ENCODE measurements at places on chromosomes 12 and 14.

GRCh38 chr14:52307905-52308304, 6.2 kb upstream of the PTGER2 start:
- DNase-seq: no peak

DNA sequence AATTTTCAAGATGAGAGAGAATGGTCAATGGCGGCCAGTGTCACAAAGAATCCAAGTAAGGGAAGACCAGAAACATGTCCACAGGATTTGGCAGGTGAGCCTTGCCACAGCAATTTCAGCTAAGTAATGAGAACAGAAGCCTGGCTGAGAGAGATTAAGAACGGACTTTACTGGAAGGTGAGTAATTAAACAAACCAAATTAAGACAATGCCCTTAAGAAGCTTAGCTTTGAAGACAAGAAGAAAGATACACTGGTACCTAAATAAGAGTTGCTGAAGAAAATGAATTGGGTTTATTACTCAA, 145.4 kb upstream of the PLEKHG7 start:
- no peak for DNase-seq

GRCh38 chr12:50991291-50991690, 34.9 kb downstream of the SLC11A2 start:
- no peak for DNase-seq

DNA sequence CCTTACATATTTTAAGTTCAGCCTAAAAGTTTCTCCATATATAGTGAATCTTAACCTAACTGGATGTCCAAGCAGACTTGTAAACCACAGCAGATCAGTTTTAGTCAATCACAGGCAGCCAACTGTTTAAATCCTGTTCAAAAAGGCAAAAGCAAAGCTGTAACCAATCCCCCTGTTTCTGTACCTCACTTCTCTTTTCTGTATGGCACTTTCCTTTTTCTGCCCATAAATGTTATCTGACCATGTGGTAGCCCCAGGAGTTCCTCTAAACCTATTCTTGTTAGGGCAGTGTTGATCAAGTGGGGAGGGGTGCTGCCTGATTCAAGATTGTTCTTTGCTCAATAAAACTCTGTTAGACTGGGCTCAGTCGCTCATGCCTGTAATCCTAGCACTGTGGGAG, 8.5 kb upstream of the DACT1 start:
- DNase-seq: no peak

GRCh38 chr12:70571705-70572268, 65.4 kb downstream of the PTPRB start:
- no peak for DNase-seq

- no peak for DNase-seq
These were observed 18.4 kb downstream of the RACGAP1 start for GRCh38 chr12:50006754-50007442.

- DNase-seq: no peak
These were observed 106.7 kb downstream of the PPHLN1 start for GRCh38 chr12:42432517-42433140.

DNA sequence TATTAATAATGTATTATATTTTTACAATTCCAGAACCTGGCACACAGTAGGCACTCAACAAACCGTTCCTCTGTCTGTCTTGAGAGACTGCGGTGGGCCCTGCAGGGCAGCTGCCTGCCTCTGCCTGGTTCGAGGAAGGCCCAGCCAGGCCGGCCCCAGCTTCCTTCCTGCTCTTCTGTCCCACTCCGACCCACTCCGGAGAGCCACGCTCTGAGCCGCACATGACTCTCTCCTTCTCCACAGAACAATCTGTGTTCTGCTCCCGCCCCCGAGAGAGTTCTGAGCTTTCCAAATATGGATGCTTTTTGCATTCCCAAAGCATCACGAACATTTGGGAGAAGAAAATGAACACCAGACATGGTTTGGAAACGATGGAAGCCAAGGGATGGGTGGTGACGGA, 57.3 kb downstream of the TTC7B start:
- no peak for DNase-seq

- DNase-seq: no peak
These were observed 768.3 kb upstream of the ATXN7L3B start for GRCh38 chr12:73769337-73769736.

DNA sequence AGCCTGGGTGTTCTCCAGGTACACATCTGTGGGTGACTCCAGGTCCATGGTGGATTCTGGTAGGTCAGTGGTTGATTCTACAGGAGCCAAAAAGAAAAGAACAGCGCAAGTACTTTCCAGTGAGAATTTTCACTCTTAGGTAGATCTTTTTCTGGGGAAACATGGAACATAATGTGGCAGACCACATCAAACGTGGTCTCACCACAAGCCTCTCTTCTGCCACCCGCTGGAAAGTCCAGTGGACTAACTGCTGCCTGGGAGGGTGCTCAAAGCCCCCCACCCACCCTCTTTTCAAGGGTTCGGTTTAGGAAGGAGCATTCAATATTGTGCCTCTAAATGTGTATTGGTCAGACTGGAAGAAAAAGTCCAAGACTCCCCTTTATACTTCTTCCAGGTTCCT, 36.1 kb upstream of the PRB2 start:
- no peak for DNase-seq

DNA sequence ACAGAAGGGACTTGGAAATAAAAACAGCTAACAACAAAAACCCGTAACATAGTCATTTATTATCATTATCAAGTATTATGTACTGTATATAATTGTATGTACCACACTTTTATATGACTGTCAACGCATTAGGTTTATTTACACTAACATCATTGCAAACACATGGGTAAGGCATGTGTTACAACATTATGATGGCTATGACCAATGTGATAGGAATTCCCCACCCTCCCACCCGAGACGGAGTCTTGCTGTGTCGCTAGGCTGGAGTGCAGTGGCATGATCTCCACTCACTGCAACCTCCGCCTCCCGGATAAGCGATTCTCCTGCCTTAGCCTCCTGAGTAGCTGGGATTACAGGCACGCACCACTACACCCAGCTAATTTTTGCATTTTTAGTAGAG, 82.6 kb downstream of the ERC1 start:
- DNase-seq: no peak

- peak; percentile 91 for DNase-seq
These were observed 14.8 kb downstream of the MMP14 start for GRCh38 chr14:22850944-22851764.

GRCh38 chr12:1078002-1078401, 87.0 kb downstream of the ERC1 start:
- DNase-seq: no peak

DNA sequence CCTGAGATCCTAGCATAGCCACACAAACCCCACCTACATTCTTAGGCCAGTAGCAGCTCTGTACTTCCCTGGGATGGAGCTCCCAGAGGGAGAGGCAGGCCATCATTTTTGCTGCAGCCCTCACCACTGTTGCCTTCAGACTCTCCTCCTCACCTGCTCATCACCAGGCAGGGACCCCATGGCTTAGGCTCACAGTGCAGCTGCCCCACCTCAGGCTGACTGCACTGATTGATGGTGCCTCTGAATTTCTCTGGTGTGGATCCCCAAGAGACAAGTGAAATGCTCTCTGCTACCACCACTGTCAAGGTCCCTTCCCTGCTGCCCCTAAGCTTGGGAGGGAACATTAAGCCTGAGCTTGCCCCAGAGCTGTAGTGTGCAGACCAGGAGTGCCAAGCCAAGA, 76.2 kb downstream of the TMTC3 start:
- no peak for DNase-seq

DNA sequence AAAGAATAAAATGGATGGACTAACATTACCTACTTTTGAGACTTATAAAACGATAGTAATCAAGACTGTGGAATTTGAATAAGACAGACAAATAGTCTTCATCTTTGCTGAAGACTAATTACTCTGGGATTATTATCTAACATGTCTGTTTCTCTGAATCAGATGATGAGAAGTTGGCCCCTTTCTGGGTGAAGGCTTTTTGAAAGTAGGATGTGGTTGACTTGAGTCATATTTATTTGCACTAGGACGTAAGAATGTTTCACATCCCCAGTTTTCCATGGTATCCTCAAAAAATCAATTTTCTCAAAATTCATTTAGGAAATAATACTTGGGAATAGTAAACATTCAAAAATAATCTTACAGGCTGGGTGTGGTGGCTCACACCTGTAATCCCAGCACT, 31.8 kb downstream of the PKP2 start:
- DNase-seq: no peak

DNA sequence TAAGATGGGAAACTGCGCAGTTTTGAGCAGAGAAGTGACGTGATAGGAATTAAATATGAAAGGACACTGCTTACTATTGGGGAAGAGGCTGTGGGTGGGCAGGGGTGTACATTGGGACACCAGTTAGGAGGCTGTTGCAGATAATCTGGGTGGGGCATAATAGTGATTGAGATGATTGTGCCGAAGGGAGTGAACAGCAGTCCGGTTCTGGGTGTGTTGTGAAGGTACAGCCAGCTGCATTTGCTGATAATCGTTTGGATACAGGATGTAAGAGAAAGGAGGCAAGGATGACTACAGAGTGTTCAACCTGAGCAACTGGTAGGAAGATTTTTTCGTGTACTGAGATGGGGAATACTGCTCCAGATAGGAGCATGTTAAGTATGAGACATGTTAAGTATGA, 205.2 kb upstream of the NEDD1 start:
- no peak for DNase-seq

- no peak for DNase-seq
These were observed 314 bp upstream of the DHRS7 start for GRCh38 chr14:60165547-60165876.

DNA sequence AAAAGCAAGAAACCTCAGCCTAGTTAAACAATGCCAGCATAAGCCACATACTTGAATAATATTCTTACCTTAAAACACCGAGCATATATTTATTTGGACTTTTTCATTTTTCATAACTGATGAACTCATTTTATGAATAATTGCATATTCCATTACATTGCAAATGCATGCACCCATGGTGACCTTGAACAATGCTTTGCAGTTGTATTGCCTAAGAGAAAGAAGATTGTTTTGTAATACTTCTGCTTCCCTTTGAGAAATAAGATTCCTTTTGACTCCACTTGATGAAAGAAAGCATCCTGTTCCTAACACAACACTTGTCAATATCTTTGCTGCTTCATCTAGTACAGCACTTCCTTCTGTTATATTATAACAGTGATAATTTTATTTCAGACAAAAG, 1182.2 kb downstream of the FLRT2 start:
- no peak for DNase-seq

- no peak for DNase-seq
These were observed 177.7 kb downstream of the MED13L start for GRCh38 chr12:116099652-116100432.

- no peak for DNase-seq
These were observed 7.8 kb downstream of the RASAL1 start for GRCh38 chr12:113127791-113128199.

DNA sequence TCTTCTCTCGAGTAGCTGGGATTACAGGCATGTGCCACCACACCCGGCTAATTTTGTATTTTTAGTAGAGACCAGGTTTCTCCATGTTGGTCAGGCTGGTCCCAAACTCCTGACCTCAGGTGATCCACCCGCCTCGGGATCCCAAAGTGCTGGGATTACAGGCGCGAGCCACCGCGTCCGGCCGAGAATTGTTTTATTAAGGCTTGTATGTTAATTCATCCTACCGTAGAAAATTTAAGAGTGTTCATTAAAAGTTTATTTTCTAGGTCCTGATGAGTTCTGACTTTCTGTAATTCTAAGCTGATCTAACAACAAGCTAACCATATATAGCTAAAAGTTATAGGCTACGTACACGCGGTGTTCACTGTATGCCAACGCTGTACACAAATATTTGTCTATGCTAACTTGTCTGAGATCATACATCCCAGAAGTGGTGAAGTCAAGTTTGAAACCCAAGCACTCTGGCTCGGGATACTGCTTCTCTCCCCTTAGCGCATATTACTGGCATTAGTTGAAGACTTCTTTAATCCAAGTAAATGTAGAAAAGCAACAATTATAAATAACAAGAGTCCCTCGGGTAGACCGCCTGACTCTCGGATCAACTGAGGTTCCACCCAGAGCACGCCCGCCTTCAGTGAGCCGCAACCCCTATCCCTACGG, 570 bp upstream of the MRPS35 start:
- no peak for DNase-seq

GRCh38 chr12:6754411-6754810, 1.5 kb upstream of the MLF2 start:
- DNase-seq: no peak

DNA sequence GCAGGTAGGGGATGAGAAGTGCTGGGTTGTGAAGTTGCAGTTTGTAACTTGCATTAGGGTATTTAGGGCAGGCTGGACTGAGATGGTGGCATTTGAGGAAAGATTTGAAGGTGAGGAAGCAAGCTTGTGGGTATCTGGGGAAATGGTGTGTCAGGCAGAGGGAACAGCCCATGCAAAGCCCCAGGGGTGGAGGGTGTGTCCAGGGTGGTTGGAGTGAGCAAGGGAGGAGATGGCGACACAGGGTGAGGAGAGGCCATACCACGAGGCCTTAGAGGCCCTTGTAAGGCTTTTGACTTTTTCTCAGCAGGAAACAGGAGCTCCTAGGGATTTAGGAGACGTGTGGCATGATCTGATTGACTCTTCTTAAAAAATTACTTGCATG, 136.9 kb downstream of the NUAK1 start:
- DNase-seq: no peak

All from left forelimb (tissue), 1 donor.